ENCODE measurements at places on chromosomes 4 and X.

DNA sequence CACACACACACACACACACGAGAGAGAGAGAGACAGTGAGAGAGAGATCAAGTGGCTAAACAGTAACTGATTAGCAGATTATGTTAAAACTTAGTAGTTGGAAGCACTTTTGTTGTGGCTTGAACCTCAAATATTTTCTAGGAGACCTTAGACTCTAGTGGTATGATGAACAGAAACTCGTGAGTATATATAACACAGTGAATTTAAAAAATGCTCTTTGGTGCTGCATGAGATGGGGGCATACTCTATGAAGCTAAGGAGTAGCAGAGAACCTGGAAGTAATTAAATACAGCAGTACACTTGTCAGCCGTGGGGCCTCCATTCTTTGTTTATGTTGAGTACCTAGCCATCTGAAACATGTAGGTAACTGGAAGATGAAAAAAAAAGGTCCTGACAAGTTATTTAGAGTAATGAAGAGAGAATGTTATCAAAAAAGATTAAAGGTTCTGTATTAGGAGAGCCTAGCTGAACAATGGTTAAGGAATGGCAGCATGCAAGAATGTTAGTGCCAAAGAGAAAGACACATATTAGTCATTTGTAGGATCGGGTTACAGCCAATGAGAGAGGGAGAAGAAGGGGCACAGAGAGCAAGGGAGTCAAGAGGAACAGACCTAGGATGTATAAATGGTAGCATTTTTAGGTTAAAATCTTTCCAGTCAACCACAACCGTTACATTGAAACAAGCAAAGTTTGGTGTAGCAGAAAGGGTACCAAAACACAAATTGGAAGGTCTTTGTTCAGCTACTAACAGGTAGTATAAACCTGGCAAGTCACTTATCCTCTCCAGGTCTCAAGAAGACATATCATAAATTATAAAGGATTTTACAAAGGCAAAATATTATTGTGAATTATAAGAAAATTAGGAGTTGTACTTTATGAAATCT is 316.7 kb upstream of the DIPK2B start:
- DNase-seq, result no peak

- DNase-seq, result peak; percentile 11
These were observed 378.9 kb downstream of the PPP1R2C start for GRCh38 chrX:42398967-42399631.

- DNase-seq, result no peak
These were observed 19.6 kb downstream of the DOK7 start for GRCh38 chr4:3482707-3483106.

DNA sequence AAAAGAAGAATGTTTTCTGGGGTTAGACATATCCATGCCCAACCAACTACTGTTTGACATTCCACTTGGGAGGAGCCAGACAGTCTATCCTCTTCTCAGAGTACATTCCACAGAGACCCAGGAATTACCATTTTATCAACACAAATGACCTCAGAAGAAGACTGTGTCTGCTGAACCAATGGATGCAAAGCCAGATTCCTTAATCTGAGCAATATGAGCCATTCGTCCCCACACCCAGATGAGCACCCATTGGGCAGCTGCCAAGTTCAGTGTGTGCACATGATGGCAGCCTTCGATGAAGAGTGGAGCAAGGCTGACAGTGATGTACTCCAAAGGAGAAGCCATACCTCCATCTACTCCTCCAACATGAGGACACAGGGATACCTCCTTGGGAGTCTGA is 111.3 kb downstream of the ZNF674 start:
- DNase-seq, result no peak

DNA sequence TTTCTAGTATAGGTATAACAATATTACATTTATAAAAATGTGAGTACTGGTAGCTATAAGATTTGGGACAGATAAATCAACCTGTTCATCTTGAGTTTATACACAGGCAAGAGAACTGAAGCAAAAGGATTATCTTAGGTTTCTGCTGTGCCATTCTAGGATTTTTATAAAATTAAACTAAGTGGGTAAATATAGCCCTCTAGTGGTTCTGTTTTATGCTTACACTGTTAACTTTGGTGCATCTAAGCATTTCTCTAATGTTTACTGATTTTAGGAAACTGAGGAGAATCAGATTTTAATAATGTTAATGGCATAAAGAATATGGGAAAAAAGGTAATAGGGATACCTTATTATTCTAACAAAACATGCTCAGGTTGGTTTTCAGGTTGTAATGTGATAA is 1.1 kb upstream of the RRH start:
- DNase-seq, result no peak

DNA sequence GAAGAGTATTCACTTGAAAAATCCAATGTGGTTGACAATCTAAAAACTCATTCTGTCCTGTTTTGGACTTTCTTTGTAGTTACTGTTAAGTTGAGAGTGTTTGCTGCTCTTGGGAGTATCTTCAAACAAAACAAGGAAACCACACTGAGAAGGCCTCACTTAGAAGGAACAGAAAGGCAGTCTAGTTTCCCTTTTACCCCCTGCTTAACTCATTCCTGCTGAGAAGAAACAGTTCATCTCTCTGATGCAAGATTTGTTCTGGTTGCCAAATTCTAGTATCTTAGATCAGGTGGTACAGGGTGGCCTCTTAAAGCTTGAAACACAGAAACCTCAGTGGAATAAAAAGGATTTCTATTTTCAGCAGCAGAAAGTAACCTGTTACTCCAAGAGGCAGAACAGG is 41.4 kb downstream of the GUCY2F start:
- no peak for DNase-seq

All from activated CD4-positive, alpha-beta T cell treated with anti-CD3 and anti-CD28 coated beads for 4 hours (primary cell).